ELR (cell line): ENCODE measurements at places on chromosomes 1 and 21.

DNA sequence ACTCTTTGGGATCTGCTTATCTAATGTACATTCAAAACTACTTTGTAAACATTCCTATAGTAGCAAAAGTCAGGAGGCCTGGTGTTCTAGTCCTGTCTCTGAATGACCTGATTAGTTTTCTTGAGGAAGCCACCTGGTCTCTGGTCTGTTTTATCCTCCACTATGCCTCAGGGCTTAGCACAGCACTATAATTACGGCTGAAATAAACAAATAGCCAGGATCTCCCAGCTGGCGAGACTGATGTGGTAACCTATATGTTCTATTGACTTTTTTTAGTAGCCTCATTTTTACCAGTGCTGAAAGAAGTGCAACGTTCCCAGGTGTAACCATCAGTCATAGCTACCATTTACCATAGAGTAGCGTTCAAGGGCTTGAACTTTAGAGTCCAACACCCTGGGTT is 24.2 kb upstream of the RPL11 start:
- no peak for DNase-seq

- DNase-seq = peak; percentile 82
These were observed 6.9 kb upstream of the GPATCH4 start for GRCh38 chr1:156608036-156608674.

GRCh38 chr1:30477588-30477987 is 245.8 kb downstream of the MATN1 start:
- no peak for DNase-seq

- no peak for DNase-seq
These were observed 41.0 kb upstream of the BACH1 start for GRCh38 chr21:29257701-29258100.

- DNase-seq = peak; percentile 0
These were observed 110.0 kb downstream of the AMY1C start for GRCh38 chr1:103859721-103860120.

DNA sequence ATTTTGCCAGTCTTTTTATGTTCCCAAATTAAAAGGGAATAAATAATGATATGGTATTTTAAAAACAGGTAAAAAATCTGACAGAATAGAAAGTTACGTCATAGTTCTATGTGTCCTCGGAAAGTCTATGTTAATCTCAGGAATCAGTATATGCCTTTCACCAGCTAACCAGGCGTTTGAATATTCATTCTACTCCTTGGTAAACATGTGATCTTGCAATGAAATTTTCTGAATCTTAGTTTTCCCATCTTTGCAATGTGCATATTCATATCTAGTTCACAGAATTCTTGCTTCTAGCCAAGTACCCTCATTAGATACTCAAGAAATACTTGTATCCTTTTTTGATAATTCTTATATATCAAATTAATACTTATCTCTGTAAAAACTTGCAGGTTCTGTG is 179.4 kb downstream of the ZP4 start:
- no peak for DNase-seq

- DNase-seq = peak; percentile 63
These were observed 177.9 kb downstream of the CLIC6 start for GRCh38 chr21:34846601-34847112.

DNA sequence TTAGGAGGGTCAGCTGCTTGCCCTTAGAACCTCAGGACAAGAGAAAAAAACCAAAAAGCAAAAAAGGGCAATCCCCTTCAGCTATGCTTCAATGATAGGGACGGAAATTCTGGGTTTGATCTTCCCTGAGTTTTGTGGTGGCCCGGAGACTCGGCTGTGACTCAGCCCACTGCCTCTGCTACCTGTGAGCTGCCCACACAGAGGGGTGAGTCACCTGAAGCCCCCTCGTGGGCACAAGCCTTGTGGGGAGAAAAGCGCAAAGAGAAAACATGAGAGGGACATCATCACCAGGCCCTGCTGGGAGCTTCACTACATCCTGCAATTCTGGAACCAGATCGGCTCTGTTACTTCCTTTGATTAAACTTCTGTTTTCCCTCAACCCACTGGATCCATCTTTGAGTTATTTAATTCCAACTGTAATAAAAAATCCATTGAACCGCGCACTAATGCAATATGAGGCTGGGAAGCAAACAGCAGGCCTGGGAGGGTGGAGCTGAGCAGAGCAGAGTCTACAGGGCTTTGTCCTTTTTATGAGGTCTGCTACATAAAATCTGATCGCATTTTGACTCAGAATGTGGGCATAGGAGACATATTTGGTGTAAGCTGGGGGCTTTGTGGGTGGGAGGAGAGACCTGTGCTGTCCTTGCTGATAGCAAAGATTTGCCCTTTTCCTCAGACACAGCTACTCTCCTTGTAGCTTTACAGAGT is 58.7 kb upstream of the STUM start:
- no peak for DNase-seq

DNA sequence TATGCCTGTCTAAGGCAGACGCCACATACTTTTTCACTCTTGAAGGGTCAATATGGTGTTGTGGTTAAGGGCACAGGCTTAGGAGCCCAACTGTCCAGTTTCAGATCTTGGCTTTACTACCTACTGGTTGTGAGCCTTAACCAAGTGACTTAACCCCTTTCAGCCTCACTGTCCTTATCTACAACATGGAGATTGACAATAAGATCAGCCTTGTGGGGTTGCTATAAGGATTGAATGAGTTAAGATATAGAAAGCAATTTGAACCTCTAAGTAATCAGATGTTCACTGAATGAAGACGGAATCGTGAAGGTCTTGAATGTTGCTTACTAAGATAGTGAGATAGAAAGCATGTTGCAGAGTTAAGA is 121.3 kb upstream of the JUN start:
- DNase-seq = no peak

GRCh38 chr21:14550135-14550534 is 4.0 kb upstream of the SAMSN1 start:
- DNase-seq = no peak

- DNase-seq = no peak
These were observed 7.7 kb downstream of the CFAP298 start for GRCh38 chr21:32604464-32604863.
